ENCODE measurements at places on chromosomes 1 and 21.

DNA sequence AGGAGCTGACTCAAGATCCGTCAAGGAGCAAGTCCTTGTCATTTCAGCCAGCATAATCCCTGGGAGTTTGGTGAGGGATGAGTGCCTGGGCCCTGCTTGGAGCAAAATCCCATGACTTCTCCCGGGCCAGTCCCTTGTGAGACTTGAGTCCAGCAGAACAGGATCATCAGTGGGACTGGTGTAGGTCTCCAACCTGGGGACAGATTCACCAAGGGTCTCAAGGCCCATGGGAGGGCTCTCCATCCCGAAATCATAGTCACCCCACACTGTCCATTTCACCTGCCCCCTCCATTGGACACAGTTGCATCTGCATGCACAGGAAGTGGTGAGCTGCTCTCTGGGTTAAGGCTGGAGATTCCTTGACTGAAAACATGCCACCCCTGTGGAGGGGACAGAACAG lies 178.2 kb downstream of the FOXD2 start:
- DNase-seq = no peak

DNA sequence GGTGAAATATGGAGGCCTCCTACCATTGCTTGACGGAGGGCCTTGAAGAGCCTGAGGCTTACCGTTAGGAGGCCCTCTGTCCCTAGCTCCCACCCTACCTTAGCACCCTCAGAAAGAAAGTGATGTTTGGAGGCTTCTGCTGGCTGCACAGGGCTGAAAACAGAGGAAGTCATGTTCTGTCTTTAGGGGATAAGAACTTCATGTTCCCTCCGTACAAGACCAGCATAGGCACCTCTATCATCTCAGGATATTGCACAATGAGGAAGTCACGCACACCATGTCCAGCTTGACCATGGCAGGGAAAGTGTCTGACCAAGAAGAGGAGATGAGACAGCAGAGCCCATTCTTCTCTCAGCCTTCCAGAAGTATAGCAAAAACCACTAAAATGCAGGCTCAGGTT lies 13.8 kb downstream of the ADORA3 start:
- no peak for DNase-seq

GRCh38 chr1:114108751-114109255 lies 44.9 kb downstream of the SYT6 start:
- no peak for DNase-seq

DNA sequence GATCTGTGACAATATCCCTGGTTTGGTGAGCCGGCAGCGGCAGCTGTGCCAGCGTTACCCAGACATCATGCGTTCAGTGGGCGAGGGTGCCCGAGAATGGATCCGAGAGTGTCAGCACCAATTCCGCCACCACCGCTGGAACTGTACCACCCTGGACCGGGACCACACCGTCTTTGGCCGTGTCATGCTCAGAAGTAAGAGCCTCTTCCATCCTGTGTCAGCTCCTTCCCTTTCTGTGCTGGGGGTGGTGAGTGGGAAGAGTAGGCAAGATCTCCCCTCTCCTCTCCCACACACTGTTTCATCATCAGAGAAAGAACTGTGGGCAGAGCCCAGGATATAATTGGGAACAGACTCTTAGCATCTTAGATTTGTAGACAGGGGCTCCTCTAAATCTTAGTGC lies 6.1 kb downstream of the WNT2B start:
- DNase-seq = no peak

DNA sequence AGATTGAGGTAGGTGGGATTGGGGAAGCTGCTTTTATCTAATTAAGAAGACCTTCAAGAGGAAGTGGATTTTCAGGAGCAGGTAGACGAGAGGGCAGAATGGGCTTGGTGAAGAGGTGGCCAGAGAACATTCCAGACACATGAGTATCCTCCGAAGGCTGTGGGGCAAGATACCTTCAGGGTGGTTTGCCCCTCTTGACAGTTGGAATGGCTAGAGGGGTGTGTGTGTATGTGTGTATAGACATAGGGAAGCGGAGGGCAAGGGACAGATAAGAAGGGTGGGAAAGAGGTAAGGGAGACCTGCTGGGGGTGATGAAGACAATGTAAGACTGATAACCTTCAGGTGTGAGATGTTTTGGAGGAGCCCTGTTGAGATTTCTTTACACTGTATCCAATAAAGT lies 46.8 kb upstream of the TSPAN2 start:
- no peak for DNase-seq

DNA sequence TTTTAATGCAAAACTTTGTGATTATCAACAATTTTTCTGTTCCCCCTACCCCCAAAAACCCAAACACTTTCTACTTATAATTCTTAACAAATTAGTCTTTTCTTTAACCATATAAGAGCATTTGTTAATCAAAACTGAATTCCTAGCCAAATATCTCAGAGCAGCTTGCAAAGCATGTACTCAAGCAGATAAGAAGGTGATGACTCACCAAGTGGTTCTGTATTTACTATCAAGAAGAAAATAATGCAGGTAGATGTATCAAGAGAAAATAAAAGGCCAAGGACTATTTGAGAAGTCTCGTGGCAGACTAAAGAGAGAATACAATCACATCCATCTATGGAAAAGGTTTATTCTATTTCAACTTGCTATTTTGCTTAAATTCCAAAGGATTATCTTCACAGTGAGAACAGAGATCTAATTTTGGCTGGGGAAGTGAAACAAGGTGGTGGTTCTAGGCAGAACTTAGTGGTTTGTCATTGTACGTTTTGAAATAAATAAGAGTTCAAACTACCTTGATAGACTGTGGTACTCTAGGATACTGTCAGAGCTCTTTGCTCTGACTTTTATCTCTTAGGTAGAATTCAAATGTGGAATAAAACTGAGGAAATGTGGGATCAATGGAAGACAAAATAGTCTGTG lies 94.7 kb upstream of the NRIP1 start:
- no peak for DNase-seq

DNA sequence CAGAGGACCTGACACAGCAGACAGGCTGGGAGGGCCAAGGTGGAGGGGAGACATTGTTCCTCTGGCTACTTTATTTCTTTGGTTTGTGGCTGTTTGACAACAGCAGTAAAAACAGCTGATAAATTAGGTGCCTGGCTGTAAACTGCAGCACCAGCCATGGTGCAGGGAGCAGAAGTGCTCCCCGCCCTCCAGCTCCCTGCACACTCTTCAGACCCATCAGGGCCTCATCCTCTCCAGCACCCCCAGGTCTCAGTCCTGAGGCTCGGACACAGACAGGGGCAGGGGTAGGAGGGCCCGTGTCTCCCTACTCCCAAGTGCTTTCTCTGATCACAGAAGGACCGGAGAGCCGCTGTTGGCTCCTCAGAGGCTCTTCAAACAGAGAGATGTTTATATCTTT lies 17.7 kb upstream of the LRRN2 start:
- DNase-seq = no peak
